ENCODE measurements at places on chromosomes 2 and 18. TPM values are rescaled to one million over a fixed set of nuclear protein-coding genes. Genes with fewer than 3 reads are reported as not detected.

Gene EDAR
- not detected for polyA plus RNA-seq

Gene CCL20
- polyA plus RNA-seq: 0.20 TPM

Gene IL37
- polyA plus RNA-seq: not detected

Gene SCN3A
- 0.35 TPM for polyA plus RNA-seq

Gene XDH
- polyA plus RNA-seq: 0.01 TPM

Gene RUFY4
- polyA plus RNA-seq: not detected

DNA sequence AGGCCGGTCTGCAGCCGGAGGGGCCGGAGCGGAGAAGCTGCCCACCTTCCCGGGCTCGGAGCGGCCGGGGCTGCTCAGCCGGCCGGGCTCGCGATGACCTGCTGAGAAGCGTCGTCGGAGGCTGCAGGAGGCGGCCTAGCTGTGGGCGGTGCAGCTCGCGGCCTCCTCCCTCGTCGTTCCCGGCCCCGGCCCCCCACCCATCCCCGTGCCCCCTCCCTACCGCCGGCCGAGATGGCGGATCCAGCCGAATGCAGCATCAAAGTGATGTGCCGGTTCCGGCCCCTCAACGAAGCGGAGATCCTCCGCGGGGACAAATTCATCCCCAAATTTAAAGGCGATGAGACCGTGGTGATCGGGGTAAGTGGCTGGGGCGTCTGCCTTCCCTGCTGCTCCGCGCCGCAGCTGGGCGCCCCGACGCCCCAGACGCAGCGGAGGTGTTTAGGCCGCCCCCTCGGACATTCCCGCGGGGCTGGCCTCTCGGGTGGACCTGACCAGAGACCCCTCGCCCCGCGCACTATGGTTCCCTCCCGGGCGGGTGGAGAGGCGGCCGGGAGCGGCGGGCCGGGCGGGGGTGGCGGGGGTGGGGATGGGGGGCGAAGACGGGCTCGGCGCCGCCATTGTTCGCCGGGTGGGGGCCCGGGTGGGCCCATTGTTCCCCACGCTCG, 492 bp downstream of the KIF5C start:
- DNase-seq: no peak

DNA sequence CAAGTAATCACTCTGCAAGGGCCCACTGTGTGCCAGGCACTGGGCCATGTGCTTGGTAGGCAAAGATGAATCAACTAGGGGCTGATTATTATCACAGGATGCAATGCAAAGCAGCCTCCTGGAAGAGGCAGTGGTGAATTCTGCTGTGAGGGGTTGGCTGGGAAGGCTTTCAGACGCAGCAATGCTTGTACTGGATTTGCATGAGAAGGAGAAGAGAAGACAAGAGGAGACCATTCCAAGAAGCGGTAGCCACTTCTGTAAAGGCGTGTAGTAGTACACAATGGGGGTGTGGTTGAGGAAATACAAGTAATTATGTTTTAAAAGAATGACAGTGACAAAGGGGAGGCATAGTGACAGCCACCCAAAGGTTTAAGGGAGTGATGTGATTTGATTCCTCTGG, 502.7 kb downstream of the PLCL1 start:
- no peak for DNase-seq

DNA sequence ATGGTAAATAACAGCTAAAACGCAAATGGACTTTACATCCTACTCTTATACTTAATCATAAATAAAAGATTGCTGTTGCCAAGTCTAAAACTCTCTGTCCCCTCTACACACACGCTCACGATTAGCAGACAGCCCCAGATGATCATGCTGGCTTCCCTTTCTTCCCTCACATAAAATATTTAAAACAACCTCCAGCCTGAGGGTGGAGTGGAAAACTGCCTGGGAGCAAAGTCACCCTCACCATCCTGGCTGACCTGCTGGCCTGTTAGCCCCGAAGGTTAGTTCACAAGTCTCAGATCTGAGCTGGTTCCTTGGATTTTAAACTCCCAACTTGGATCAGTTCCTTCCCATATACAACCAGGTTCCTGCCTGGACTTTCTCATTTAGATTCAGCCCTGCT, 288.2 kb downstream of the NBAS start:
- no peak for DNase-seq

GRCh38 chr2:73031725-73032701, 39.5 kb downstream of the SFXN5 start:
- DNase-seq: no peak

DNA sequence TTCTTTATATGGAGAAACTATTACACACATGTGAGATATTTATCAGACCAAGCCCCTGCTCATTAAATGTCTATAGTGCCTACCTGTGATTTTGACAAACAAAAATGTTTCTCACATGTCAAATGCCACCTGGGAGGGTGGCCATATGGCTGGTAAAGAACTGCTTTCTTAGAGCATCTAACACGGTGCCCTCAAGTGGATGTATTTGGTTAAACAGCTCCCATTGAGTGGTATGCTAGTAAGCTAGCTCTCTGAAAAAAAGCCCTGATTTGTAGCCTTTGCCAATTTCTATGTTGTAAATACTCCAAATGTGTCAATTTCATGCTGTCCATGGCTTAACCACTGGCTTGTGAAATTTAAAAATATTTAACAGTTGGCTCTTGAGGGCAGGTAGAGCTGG, 94.6 kb downstream of the PMAIP1 start:
- DNase-seq: no peak

GRCh38 chr18:46772357-46772756, 15.5 kb upstream of the ST8SIA5 start:
- no peak for DNase-seq

GRCh38 chr18:519019-519879, 18.7 kb upstream of the COLEC12 start:
- DNase-seq: peak; percentile 71

GRCh38 chr2:162586311-162586710, 242.4 kb downstream of the GCA start:
- DNase-seq: no peak

DNA sequence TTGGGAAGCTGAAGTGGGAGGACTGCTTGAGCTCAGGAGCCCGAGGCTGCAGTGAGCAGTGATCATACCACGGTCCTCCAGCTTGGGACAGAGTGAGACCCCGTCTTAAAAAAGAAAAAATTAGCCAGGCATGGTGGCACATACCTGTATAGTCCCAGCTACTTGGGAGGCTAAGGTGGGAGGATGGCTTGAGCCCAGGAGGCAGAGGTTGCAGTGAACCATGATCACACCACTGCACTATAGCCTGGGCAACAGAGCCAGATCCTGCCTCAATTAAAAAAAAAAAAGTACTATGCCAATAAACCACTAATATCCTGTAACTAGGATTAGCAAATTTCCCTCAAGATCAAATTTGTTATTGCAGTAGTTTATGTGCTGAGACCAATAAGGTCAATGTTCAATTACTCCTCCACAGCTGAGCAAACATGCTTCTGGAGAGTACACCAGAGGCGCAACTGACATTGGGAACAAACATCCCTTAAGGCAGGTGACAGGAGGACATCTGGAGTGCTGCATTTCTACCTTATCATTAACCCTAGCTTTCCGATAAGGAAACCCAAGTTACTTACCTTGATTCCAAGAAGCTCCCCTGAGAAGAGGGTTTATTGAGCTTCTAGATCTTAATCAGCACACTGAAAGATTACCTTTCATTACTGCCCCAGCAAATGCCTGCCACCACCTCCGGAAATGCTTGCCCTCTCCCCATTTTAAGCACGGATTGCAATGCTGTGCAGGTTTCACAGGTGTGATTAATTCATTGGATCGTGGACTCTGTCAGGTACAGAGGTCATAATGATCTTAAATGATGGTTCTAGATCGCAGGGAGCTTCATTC, 26.2 kb downstream of the MGAT4A start:
- no peak for DNase-seq

GRCh38 chr2:27133195-27133875, 1.1 kb downstream of the PREB start:
- DNase-seq: no peak

GRCh38 chr2:196399722-196400691, 228.6 kb upstream of the STK17B start:
- DNase-seq: no peak

Measured in heart right ventricle (tissue), 16 donors.